ENCODE measurements at places on chromosomes 16 and 17.
A peak's percentile ranks its signal among the peaks of the same experiment; 100 is the strongest.

- DNase-seq, result peak; percentile 76
Observed at GRCh38 chr17:48618256-48618896, 3.3 kb upstream of the HOXB8 start.

- no peak for DNase-seq
Observed at GRCh38 chr17:57562184-57562698, 182.9 kb downstream of the CCDC182 start.

GRCh38 chr16:57589374-57589773 lies 39.1 kb upstream of the ADGRG1 start:
- no peak for DNase-seq

DNA sequence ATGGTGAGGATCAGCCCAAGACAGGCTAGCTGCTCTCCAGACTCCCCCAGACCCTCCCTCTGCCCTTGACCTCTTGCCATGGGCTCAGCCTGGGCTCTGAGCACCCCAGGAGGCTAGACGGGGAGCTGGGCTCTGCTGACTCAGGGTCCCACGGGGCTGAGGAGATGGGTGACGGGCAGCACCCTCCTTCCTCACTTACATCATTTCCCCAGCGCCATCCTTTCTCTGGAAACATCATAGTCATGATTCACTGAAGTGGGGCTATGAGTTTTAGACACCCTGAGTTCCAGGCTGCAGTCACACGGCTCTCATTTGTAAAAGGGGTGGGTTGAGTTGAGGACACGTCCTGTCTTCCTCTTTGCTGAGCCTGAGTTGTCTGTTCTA lies 3.0 kb upstream of the ITGAX start:
- no peak for DNase-seq

DNA sequence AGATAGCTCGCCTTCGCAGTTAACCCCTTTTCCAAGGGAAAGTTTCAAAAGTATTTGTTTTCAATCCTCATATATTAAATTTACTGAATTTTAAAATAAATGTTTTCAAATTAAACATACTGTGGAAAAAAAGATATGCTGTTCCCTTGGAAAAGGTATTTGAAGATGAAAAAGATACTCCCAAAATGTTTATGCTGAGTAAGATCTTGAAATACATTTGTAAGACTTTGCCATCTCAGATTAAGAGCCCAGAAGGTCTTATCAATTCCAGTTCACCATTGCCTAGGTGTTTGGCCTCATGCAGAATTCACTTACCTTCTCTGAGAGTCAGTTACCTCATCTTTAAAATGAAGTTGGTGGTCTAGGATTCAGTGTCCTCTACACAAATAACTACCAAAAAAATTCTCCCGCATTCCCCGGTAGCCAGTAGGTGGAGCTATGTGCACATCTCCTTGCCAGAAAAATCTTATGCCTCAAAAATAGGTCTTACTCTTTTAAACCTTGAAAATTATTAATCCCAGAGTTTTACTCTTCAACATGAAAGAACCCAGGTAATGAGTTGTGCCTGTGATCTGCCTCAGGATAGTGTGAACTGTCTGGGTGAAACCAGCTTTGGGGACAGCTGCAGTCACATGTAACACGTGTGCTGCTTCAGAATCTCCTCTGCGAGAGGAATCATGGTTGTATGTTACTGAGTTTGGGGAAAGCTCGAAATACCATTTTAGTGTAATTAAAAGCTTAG lies 178.3 kb downstream of the MRTFB start:
- peak; percentile 59 for DNase-seq

DNA sequence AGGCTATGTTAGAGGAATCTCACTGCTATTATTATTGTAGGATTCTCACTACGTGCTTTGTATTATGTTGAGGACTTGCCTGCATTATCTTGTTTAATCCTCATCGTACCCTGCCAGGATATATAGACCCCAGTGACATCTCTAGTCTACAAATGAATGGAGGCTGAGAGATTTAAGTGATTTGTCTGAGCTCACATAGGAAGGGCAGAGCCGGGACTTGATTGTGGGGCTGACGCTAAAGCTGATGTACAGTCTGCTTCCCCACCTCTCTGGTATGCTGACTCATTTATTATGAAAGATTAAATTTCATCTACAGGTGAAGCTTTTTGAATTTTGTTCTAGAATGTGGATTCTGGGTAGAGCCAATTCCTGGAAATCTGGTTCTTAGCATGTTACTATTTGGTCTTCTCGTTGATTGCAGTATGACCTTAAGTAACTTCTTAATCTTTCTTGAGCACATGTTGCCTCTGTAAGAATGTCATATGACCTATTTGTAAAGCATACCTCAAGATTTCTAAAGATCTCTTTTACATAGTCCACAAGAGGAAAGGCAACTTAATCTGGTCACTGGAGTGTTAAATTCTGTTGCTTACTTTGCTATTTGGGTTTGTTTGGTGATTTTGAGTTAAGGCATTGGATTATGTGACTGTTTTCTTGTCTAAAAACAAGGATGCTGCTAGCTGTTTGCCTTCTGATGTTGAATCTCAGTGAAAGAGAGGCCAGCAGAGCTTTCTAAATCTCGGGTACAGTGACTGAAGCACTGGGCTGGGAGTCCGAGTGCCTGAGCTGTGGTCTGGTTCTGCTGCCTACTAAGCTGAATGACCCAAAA lies 12.4 kb downstream of the METTL9 start:
- DNase-seq, result peak; percentile 26

- no peak for DNase-seq
Observed at GRCh38 chr16:75460446-75460845, 4.0 kb downstream of the TMEM170A start.

DNA sequence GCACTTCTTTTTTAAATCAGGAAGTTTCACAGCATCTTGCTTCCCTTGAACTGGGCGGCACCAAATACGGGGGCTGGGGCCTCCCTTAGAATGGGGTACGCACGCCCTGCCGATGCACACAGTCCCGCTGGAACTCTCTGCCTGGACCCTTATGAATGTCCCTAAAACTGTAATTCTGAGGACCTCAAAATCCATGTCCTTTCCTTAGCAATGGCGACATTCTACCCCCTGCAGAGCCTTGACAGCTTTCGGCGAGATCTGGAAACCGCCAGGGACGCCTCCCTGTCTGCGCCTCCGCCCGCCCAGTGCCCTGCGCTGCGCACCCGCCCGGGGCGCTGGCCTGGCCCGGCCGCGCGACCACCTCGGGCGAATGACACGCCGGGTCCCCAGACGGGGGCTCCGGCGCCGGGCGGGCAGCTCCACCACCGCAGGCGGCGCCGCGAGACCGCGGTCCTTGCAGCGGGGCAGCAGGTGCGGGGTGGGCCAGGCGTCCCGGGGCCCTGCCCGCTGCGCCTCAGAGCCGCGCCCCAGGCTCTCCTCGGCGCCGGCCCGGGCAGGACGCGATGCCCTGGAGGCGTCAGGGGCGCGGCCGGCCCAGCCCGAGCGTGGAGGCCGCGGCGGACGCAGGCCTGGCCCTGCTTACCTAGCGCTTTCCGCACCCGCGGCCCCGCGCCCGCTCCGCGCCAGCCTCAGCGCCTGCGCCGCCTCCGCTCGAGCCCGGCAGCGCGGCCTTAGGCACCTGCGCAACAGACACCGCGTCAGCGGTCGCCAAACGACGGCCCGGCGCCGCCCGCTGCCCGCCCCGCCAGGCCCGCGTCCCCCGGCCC lies 548 bp downstream of the HAGH start:
- DNase-seq, result peak; percentile 58

- DNase-seq, result no peak
Observed at GRCh38 chr16:24526701-24527495, 12.5 kb upstream of the RBBP6 start.

DNA sequence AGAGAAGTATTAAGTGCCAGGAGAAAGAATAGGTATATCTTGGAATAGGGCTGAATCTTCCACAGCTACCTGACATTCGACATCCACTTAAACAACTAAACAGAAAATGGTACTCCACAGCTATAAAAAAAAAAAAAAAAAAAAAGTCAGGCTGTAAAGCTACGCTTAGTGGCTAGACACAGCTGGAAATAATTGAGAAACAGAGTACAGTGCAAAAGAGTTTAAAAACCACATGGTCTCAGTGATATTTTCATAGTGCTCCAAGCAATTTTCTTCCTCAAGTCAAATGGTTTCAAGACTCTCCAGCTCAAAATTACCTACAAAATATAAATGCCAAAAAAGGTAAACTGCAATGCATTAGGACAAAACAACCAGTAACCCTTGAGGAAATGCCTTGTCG lies 607.1 kb downstream of the KCNJ2 start:
- DNase-seq, result no peak

DNA sequence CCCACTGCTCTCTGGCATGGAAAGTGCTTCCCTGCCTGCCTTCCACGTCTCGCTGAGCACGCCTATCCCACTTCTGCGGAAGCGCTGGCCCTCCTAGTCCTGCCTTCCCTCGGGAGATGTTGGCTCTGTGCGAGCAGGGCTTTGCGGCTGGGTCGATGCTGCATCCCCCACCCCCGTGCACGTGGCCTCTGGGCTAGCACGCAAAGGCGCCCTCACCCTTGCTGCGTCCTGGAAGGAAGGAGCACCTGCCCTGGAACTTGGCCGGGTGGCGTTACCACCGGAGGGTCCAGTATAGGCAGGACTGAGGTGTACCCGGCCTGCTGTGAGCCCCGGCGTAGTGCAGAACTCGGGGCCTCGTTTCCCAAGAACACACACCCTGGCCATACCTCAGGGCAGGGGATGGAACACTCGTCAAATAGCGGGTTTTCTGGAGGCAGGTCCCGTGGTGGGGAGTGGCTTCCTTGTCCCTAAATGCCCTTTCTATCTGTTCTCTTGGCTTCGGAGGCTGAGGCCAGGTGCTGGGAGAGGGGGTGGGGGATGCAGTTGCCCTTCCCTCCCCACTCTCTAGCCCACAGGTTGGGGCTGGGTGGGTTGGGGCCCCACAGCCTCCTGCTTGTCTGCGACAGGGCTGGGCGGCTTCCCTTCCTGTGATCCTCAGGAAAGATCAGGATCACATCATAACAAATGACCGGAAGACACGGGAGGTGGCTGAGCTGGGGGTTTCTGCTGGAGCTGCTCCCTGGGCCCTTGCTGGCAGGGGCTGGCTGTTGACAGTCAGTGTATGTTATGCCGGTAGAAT lies 17.4 kb downstream of the BAIAP2 start:
- no peak for DNase-seq

DNA sequence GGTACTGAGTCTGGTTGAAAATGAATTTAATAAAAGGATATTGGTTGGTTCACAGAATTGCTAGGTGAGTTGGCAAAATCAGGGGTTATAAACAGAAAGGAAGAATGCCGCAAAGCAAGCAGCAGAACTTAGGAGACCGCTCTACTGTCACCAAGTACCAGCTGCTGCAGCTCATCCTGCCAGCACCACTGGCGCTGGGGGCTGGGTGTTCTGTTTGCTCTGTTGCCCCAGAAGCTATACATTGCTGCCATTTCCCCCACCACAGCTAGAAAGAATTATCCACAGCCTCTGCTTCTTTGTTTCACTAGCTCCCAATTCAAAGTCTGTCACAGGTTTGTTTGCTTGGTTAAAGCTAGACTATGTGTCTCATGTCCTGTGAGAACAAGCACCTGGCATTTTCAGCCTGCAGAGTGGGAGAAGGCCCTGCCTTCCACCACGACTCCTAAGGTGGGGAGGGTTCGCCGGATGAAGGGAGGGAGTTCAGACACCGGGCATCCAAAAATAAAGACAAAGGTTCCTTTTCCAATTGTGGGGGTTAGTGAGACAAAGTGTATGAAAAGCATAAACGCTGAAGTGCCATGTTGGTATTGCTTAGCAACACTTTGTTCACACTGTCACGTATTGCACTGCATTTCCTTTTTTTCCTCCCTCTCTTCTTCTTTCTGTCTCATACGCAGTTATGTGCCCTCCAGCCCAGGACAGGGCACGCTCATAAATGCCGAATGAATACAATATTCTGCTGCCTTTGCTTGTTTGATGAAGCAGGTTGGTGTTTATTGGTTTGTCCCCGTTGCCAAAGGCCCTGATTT lies 9.6 kb upstream of the CPD start:
- DNase-seq, result no peak

GRCh38 chr17:39069114-39069756 lies 82.2 kb downstream of the PLXDC1 start:
- peak; percentile 12 for DNase-seq

GRCh38 chr17:9001559-9001958 lies 19.8 kb upstream of the NTN1 start:
- no peak for DNase-seq

DNA sequence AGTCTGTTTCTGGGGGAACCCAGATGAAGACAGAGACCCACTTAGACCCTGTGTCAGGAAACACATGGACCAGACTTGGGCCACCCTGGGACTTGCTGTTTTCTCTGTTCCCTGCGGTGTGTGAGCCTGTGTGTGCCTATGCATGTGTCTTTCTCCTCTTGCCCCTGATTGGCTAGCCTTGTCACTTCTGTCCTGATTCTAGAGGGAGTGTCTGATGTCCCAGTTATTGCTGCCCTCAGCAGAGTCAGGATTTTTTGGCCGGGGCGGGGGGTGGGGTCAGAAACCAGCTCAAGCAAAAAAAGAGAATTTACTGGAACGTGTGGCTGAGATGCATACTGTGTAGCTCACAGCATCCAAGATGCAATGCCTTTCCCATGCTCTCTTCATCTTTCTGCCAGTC lies 30.5 kb downstream of the PLCG2 start:
- DNase-seq, result no peak

DNA sequence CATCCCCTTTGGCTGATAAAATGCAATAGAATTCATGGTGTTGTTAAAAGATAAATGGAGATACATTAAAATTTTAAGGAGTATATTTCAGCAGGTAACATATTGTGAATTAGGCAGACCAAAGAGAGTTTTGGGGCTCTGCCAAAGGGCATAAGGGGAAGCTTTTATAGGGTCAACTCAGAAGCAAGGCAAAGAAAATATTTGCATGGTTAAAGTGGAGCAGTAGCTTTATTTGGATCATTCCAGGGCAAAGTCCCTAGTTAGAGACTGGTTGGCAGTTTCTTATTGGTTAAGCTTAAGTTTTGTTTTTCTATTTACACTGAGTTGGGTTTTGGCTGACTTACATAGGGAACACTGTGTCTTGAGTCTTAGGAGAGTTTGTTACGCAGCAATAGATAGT lies 75.1 kb upstream of the CA10 start:
- DNase-seq, result no peak

DNA sequence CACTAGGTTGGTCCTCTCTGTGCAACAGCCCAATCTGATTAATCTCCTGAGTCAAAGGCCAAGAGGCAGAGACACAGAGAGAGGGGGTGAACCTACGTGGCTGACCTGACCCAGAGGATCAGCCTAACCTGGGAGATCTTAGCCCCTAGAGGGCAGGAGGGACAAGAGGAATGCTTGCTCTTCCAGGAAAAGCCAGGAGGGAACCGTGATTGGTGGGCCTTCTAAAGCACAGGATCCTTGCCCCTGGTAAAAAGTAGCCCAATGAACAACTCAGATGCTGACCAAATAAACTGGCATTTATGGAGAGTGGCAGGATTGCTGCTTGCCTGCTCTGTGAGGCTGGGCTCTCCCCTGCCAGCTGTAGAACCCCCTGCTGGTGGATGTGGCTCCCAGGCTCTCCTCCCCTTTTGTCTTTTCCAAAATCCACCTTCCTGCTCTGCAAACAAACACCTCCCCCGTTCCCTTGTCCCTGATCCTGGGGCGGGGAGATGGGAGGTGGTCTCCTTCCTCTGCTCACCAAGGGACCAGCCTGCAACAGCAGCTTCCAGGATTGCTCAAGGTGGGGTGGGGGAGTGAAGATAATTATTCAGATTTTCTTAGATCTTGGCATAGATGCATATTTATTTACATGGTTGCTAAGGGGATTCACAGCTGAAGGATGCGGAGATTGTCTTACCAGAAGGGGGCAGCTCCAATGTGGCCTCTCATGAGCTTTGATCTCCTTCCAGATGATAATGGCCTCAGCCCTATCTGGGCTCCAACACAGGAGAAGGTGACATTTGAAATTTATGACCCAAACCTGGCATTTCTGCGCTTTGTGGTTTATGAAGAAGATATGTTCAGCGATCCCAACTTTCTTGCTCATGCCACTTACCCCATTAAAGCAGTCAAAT lies 71.9 kb downstream of the SDR42E1 start:
- DNase-seq, result no peak

- DNase-seq, result no peak
Observed at GRCh38 chr17:56540836-56541235, 52.7 kb upstream of the NOG start.
